Fibroblast of lung (primary cell): ENCODE measurements at places on chromosomes 16 and 17. TPM values are rescaled to one million over a fixed set of nuclear protein-coding genes. Genes with fewer than 3 reads are reported as not detected.

- DNase-seq = no peak
Observed at GRCh38 chr16:10205688-10206087, 23.5 kb upstream of the GRIN2A start.

DNA sequence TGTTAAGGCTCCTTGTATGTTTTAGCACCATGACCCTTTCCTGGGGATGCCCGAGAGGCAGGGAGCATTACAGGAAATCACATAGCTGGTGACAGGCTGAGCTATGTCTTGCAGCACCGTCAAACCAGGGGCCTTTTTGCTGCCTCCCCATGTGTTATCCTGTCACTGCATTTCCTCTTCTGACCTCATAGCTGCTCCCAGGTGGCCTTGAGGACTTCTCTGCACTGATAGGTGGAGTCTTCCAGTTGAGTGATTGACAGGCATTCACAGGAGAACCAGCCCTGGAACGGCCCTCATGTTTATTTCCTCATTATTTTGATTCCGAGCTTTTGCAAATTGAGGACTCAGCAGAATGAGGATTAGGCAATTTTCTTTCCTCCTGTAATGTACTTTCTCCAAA, 349.6 kb downstream of the HAPSTR1 start:
- no peak for DNase-seq

DNA sequence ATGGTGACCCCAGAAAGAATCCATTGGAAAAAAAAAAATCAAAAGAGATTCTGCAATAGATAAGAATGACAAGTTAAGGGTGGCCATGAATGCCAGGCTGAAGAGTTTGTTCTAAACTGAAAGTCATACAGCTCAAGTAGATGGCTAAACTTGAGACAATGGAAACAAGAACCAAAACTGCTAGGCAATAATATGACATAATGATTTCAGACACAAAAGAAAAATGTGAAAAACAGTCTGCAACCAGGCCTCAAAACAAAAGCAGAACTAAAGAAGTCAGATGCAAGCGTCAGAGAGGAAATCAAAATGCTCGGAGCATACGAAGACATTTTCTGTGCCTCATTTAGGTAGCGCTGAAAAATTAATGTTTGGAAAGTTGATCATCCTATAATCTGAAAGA, 54.4 kb upstream of the YPEL2 start:
- no peak for DNase-seq

DNA sequence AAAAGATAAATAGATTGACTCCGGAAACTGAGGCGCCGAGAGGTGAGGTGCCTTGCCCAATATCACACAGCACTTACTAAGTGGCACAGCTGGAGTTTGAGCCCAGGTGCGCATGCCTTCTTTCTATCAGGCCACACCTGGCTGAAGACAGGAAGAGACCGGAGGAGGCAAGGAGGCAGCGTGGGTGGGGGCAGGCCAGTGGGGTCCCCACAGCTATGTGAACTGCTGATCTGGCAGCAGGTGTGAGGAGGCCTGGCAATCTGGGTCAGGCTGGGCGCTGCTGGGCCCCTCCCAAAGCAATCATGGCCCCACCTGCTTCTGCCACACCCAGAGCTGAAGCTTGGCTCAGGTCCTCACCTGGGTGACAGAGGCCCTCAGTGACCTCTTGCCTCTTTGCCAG, 1.9 kb upstream of the GDPD3 start:
- no peak for DNase-seq

GRCh38 chr17:31495022-31495885, 103.8 kb downstream of the RAB11FIP4 start:
- DNase-seq = no peak

GRCh38 chr16:66272461-66272860, 94.0 kb upstream of the CDH5 start:
- DNase-seq = no peak

ZG16 gene
- total RNA-seq = not detected in 2 replicates

DNA sequence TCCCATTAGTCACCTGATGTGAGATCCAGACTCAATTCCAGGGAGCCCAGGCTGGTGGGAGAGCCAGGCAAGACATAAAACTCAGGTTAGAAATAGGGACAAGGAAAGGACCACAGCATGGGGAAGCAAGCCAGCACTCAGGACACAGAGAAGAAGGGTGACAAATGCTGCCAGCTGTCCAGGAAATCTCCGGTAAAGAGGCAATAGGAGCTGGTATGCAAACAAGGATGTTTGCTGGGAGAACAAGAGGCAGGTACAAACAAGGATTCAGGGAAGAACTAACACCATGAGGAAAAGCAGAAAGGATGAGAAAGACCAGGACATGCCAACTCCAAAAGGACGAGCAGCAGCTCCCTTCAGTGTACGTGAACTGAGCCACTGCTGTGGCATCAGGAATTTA, 10.2 kb upstream of the TXNDC11 start:
- DNase-seq = no peak

KRT27 gene
- total RNA-seq = not detected in 2 replicates

DNA sequence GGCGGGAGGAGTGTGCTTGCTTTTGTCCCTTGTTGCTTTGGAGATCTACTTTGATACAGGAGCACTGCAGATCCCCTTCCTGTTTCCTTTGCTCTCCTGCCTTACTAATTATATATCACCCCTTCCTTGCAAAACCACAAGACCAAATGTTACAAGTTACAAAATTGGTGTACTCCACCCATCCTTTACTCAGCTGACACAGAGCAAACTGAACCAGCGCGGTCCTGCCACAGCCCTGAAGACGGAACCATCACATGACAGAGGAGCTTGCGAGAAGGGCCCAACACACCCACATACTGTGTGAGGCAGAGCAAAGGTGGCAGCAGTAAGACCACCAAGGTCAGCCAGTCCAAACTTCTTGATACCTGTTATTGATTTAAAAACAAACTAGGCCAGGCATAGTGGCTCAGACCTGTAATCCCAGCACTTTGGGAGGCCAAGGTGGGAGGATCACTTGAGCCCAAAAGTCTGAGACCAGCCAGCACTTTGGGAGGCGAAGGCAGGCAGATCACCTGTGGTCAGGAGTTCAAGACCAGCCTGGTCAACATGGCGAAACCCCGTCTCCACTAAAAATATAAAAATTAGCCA, 33.2 kb downstream of the CYTH1 start:
- DNase-seq = peak; percentile 57

DNA sequence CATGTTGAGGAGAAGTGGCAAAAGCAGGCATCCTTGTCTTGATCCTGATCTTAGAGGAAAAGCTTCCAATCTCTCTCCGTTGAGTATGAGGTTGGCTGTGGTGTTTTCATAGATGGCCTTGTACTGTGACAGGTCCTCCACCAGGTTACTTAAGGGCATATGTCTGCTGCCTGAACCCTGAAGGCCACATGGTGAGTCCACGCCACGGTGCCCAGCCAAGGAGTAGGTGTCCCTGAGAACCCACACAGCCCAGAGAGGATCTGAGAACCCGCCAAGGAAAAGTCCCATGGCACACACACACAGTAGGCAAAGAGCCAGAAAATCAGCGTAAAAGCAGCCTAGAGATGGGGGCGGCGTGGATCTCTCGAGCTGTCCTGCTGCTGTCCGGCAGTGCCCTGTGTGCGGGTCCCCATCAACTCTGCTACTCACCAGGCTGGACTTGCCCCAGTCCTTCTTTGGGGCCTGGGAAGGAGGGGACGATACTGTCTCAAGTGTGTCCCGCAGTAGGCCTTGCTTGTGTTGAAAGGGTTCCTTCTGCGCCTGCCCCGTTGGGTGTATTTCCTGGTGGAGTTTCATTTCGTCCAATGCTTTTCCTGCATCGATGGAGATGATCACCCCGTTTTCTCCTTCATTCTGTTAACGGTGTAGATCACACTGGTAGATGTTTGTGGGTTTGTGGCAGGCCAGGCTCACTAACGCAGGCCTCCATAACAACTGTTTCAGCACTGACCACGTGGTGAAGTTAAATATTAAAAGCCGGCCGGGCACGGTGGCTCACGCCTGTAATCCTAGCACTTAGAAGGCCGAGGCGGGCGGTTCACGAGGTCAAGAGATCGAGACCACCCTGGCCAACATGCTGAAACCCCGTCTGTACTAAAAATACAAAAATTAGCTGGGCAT, 90.8 kb upstream of the DNAH17 start:
- DNase-seq = no peak

- no peak for DNase-seq
Observed at GRCh38 chr16:71515026-71515425, 11.2 kb upstream of the CHST4 start.
